T-helper 17 cell (primary cell): ENCODE measurements at places on chromosomes 6 and 20. TPM values are rescaled to one million over a fixed set of nuclear protein-coding genes. Genes with fewer than 3 reads are reported as not detected.

GRCh38 chr6:164928728-164929407, 380.5 kb downstream of the C6orf118 start:
- no peak for DNase-seq

DNA sequence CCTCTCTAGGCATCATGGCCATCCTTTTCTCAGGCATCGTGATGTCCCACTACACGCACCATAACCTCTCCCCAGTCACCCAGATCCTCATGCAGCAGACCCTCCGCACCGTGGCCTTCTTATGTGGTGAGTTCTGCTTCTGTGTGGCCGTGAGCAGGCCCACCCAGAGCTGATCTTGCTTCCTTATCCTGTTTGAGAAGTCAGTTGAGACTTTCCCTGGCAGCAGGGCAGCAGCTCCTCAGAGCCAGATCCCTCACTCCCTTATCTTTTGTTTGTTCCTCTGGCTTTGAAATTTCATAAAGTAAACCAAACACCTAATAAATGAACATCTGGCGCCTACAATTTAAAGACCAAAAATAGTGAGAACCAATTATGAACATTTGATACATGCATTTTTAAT, 40.6 kb downstream of the SPATA2 start:
- DNase-seq: no peak

DNA sequence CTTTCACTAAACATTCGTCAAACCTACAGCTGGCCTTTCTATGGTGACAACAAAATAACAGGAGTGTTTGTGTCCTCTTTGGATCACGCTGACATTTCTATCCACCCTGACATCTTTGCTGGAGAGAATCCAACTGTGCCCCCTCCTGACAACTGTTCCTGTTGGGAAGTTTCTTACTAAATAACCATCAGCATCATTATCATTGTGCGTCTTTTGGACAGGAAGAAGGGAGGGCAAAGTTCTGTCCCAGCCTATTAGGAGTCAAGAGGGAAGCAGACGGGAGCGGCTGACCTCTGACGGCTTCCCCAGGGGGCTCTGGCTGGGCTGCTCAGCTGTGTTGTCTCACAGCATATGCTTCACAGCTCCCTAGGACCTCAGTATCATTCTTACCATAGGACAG, 195.9 kb upstream of the SULF2 start:
- DNase-seq: no peak

DNA sequence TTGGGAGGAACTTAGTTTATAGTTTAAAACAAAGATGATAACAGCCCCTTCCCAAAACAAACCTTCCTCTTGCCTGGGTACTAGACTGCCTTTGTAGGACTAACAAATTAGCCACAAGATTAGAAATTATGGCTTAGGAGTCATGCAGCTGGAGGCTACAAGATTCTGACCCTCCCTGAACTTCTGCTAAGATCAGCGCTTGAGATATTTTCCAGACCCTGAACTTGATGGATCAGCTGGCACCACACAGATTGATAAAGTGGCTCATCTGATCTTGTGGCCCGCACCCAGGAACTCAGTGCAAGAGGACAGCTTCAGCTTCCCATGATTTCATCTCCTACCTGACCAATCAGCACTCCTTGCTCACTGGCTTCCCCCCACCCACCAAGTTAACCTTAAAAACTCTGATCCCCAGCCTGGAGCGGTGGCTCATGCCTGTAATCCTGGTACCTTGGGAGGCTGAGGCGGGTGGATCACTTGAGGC, 5.9 kb upstream of the SERINC3 start:
- DNase-seq: no peak

DNA sequence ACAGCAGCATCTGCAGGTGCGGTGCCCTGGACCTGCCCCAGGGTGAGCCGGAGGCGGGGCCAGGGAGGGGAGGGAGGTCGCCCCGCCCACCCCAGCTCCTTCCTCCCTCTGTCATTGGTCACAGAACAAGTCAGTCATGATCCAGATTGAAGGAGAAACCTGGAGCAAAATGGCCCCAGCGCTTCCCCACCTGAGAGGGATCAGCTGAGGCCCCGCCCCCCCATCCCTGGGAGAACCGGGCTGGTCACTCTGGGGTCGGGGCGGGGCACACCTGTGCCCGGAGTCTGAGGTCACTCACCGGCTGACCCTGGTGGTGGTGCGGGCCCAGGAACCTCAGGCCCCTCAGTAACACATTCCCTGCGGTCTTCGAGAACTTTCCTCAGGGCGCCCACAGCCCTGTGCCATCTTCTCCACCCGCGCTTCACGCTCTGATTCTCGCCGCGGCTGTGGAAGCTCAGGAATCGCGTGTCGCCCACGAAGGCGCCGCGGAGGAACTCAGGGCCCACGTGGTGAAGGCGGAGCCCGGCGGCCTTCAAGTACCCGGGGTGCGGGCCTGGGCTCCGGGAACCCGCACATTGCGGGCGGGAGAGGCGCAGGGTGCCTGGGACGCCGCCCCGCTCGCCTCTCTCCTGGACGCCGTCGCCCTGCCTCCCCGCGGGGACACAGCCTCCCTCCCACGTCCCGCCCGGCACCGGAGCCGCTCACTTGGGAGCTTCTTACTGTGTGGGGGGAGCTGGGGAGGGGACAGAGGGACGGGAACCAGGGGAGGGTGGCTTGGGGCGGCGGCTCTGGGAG, 36.4 kb upstream of the HLA-C start:
- DNase-seq: peak; percentile 65

GRCh38 chr6:15218401-15218800, 27.5 kb upstream of the JARID2 start:
- DNase-seq: no peak

GRCh38 chr20:1657556-1658334, at the start of gene SIRPG:
Gene SIRPG (minus strand): TSS chr20:1657779. CDS start chr20:1657714, 65 bp downstream.
- no peak for DNase-seq

- no peak for DNase-seq
Measured at GRCh38 chr6:167227984-167228383, 63.1 kb upstream of the UNC93A start.

- no peak for DNase-seq
Measured at GRCh38 chr20:48722002-48722731, 105.6 kb downstream of the PREX1 start.

- DNase-seq: no peak
Measured at GRCh38 chr6:128162423-128162822, 261.6 kb upstream of the THEMIS start.

DNA sequence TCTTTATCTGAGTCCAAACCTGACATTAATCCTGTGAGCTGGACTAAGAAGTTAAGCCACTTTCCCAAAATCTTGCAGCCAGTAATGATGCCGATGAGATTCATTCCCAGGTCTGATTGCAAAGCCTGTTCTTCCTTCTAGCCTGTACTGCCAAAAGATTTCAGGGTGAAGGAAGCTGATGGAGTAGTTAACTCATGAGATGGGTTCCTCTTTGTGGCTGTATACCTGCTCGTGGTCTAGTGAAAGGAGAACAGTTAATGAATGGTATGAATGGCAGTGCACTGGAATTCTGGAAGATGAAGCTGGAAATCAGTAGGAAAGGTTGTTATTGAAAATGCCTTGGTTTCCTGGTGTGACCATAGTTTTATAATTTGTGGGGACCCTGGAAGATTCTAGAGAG, 112.0 kb downstream of the FYN start:
- DNase-seq: no peak

GRCh38 chr20:58096880-58097423, 131.5 kb downstream of the ANKRD60 start:
- no peak for DNase-seq

DNA sequence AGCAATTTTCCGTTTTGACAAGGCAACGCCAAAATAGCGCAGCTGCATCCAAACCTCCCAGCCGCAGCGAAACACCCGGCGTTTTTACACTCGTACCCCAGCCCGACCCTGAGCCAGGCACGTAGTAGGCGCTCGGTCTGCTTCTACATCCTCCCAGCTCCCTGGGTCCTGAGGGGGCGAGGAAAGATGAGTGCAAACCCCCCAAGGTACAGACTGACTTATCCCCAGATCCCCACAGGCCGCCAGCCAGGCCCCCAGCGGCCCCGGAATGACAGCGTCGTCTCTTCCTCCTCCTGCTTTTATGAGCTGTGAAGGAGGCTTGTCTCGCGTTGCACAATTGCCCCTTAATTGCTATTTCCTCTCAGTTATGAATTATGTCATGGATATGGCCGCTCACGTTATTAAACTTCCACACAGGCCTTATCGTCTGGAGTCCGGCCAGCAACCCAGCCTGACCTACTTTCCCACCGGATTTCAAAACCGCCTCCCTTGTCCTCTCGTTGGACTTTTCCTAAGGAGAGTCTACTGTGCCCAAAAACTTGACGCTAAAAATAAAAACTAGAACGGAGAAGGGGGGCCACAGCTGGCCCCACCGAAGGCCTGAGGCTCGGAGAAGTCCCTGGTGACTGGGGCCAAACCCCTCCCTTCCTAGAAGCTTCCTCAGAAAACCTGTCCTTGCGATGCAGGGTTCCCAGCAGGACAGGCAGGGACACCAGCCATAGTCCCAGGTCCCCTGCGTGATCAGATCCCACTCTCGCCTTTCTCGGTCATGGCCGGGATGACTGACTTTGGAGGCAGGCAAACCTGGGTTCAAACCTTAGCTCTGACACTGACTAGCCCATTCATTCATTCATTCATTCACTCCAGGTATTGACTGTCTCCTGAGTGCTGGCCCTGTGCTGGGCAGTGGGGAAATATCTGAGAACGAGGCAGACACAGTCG, 130.9 kb upstream of the PTPN1 start:
- DNase-seq: no peak

- no peak for DNase-seq
Measured at GRCh38 chr20:63979229-63979556, 249 bp downstream of the SAMD10 start.

GRCh38 chr20:52130406-52130805, 61.2 kb downstream of the ZFP64 start:
- DNase-seq: no peak

- no peak for DNase-seq
Measured at GRCh38 chr6:56246881-56247653, at the start of gene COL21A1. Gene COL21A1 (minus strand): TSS chr6:56247580. CDS start chr6:56182618, 64,962 bp downstream.

- DNase-seq: no peak
Measured at GRCh38 chr20:9422321-9423057, 91.9 kb upstream of the LAMP5 start.

DNA sequence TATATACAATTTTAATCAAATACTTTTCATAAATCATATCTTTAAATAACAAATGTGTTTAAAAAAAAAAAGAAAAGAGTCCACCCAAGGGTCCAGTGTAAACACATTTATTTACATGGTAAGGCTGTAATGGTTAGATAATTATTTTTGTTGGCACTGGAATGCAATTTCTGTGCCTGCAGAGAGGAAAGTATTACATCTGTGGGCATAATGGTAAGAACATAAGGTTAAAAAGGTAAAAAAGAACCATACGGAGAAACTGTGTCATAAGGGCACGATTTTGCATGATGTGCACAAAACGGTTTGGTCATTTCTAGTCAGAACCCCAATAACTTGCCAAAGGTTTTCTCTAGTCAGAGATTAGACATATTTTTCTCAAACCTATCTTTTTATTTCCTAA, 54.3 kb downstream of the RWDD2A start:
- DNase-seq: no peak

COX4I2 gene
- not detected for total RNA-seq

PPP1R3G gene
- total RNA-seq: not detected

VWA7 gene
- total RNA-seq: 2.8 TPM

GPR6 gene
- not detected for total RNA-seq

SPDEF gene
- total RNA-seq: 0.35 TPM

KHDRBS2 gene
- 0.50 TPM for total RNA-seq

ZBTB12 gene
- total RNA-seq: 0.96 TPM

SLC35D3 gene
- 1.6 TPM for total RNA-seq
